ENCODE measurements at places on chromosomes 2 and 18.

GRCh38 chr18:57373017-57373416 is 20.7 kb downstream of the ST8SIA3 start:
- DNase-seq, result no peak

GRCh38 chr18:36419900-36420531 is 122.5 kb downstream of the FHOD3 start:
- peak; percentile 71 for DNase-seq

DNA sequence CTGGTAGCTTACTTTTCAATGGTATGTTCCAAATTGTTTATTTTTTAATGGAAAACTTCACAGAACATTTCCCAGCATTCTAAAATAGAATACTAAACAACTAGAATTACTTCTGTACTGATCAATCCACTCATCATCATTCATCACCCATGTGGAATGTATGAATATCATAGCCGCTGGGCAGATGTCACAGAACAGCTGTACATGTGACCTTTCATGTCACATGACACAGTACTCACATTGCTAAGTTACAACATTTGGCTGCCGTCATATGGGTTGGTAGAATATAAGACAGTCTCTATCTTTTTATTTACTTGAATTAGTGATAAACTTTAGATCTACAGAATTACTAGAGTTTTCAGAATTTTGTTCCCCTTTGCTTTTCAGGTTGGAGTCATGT is 387.6 kb downstream of the ZEB2 start:
- peak; percentile 96 for DNase-seq

- DNase-seq, result peak; percentile 57
Observed at GRCh38 chr2:191521608-191522208, 156.2 kb upstream of the NABP1 start.

DNA sequence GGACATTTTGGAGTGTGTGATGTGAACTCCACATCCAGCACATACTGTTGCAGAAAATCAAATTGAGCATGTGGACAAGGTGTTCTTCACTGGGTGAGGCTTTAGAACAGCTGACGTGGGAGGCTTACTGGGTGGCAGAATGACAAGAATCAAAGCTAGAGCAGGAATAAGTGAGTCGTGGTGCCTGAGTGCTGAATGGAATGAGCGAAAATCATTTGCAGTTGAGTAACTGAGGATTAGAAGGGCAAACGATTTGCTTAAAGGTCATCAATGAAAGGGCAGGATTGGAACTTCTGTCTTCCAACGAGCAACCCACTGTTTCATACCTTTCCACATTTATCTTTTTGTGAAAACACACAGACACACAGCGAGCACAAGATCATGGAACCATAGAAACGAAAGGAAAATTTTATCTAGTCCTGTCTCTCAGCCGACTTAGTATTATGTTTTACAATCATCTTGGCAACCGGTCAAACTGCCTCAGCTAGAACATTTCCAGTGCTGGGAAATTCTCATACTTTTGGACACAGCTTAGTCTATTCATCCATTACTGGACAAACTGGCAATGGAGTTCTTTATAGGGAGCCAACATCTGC is 7.2 kb upstream of the DAW1 start:
- no peak for DNase-seq
